Inflammatory macrophage treated with lipopolysaccharide for 1 hour (primary cell): ENCODE measurements at places on chromosomes 16 and 17.

GRCh38 chr16:56855201-56855600 lies 9.8 kb upstream of the SLC12A3 start:
- no peak for DNase-seq

- no peak for DNase-seq
These were observed 16.5 kb downstream of the PSME3IP1 start for GRCh38 chr16:57169327-57169726.

DNA sequence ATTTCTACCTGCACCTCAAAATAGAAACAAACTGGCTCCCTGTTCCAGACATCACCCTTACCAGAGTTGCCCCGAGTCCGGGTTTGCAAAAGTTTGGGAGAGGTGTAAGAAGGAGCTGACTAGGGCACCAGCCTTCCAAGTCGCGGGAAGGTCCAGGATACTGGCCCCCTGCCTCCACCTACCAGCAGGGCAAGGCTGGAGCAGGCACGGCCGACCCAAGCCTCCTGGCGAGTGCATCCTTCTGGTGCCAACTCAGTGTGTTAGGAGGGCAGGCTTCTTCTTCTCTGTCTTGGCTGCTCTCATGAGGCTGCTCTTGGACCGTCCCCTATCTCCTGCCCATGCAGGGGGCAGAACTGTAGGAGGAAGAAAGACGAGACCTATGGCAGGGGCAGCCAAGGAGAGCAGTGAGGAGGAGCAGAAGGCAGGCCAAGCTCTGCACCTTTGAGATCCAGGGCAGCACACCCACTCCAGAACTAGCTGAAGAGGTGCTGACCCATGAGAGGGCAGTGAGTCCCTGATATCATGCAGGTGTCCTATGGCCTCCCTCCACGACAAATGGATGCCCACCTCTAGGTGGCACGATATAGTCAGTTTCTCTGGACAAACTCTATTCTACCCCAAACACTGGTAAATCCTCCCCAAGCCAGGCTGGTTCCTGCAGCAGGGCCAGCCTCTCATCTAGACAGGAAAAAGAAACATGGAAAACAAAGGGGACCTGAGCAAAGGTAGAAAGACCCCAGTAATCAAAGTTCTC lies 54.4 kb downstream of the CYTH1 start:
- DNase-seq = no peak

GRCh38 chr16:28872952-28873351 lies 5.3 kb upstream of the ATP2A1 start:
- no peak for DNase-seq

DNA sequence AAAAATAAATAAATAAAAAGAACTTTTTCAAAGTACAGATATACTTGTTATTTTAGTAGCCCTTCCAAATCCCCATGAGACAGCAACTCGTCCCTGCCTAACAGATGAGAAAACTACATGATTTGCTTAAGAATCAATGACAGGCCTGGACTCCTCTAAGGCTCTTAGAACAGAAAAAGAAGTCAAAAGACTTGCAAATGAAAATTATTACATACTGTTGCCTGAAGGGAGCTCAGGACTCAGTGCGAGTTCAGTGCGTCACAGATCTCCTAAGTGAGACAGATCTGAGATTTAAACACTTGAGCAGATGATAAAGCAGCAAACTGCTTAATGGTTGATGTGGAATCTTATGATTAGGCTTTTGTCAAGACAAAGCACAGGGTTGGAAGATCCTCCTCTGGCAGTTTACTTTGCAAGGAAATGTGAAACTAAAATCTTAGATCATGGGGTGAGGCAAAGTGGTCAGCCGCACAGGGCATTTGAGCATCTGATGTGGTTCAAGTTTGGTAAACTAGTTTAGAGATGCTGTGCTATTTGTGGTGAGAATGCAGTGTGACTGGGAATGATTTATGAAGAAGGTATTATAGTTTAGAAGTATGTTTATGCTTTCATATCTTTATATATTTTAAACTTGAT lies 138.1 kb downstream of the TRIM37 start:
- DNase-seq = no peak

DNA sequence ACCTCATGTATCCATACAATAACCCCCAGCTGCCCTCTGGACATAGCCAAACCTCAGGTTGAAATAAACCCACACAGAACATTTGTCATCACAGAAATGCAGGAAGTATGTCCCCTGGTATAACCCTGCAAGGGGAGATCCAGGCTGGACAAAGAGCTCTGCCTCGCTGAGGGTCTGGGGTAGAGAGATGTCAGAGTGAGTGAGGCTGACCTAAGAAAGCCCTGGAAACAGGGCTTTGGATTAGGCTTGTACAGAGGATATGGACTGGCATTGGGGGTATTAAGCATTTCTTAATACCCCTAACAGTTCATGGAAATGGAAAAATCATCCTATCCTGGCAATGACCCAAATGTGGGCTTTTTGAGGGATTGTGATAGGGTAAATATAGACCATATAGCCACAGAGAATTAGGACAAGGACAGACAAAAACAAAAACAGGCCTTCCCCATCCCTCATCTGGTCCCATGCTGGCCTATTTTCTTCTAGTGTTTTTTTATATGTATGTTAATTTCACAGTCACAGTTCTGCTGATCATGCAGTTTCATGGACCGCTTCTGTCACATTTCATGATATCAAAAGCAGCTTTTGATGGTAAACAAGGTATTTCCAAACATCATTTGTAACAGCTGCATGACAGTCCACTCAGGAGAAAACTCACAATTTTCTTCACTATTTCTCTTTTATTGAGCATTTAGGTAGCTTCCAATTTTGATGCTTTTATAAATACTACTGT lies 26.1 kb downstream of the PLXDC1 start:
- DNase-seq = no peak

DNA sequence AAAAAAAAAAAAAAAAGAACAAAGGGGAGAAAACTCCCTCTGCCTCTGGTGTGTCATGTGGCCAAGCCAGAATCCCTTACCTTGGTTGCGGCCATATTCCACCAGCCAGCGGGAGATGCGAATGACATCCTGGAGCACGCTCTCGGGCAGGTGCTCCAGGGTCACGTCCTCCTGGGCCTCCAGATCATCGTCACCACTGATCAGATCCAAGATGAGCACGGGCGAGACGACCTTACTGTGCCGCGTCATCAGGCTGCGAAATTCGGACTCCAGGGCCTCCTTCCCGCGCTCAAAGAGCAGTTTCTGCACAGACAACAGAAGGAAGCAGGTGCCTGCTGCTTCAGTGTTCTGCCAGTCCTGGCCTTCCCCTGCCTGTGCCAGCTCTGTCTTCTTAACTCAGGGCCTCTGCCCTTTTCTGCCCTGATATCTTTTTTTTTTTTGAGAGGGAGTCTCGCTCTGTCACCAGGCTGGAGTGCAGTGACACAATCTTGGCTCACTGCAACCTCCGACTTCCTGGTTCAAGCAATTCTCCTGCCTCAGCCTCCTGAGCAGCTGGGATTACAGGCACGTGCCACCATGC lies 5.8 kb downstream of the EXOC7 start:
- no peak for DNase-seq

DNA sequence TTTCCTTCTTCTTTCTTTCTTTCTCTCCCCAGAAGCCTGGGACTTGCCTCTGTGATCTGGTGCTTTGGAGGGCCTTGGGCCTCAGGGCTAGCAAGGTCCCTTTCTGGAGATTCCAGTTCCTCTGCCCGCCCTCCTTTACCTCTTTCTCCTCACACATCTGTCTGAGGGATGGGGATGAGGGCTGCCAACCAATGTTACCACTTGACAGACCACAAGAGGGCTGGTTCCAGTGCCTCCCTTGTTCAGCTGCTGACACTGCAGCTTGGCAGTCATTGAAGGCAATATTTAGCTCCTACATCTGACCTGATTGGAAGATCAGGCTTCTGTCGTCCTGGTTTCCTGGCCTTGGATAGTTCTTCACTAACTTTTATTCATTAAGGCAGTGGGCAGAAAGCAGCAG lies 3.6 kb upstream of the ZNF652 start:
- DNase-seq = no peak

GRCh38 chr16:85173981-85174751 lies 61.9 kb upstream of the CIBAR2 start:
- no peak for DNase-seq

GRCh38 chr17:6938637-6939036 lies 57.2 kb upstream of the ALOX12 start:
- no peak for DNase-seq

DNA sequence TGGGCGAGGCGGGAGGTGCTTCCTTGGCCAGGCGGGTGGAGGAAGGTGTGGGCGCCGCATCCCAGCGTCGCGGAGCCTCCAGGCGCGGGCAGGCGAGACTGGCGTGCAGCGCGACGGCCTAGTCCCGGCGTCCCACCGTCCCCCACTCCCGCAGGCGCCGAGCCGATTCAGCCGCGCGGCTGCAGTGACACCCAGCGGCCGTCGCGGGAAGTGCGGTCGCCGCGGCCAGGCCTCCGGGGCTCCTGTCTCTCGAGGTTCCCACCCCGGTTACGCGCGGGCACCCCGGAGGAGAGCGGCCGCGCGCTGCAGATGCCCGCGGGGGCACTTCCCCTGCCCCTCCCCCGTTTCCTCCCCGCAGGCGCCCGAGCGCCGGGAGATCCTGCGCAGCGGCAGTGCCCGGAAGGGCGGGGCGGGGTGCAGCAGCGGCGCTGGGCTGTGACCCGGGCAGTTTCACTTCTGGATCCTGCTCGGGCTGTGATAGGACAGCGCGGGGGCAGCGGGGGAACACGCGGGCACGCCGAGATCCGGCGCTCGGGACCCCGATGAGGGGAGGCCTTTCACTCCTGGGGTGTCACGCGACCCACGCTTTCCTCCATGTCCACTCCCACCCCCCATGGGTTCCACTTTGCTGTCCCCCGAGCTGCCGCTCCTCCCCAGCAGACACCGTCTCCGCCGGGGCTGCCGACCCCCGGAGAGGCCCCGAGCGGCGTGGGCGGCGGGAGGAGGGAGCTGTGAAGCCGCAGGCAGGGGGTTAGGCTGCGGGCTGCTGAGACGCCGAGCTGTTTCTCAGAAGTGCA lies 16.6 kb downstream of the GRB7 start:
- peak; percentile 96 for DNase-seq
